HEK293T (cell line): ENCODE measurements at places on chromosomes 2 and 18.

DNA sequence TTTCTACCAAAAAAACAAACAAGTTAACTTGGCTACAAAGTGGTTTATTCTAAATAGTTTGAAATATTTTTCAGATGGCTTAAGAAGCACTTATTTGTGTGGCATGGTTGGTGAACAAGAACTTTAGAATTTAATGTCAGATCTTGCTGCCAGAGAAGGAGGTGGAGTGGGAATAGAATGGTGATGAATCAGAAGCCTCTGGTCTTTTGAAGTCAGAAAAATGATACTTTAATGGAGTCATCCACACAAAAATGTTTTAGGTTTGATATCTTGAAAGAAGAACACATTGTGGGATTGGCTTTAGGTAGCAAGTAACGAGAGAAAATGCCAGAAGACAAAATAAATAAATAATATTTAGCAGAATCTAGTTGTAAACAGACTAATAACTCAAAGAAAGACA lies 243.1 kb upstream of the FANCL start:
- no peak for DNase-seq

GRCh38 chr2:216717491-216717901 lies 22.1 kb upstream of the IGFBP5 start:
- DNase-seq = no peak

DNA sequence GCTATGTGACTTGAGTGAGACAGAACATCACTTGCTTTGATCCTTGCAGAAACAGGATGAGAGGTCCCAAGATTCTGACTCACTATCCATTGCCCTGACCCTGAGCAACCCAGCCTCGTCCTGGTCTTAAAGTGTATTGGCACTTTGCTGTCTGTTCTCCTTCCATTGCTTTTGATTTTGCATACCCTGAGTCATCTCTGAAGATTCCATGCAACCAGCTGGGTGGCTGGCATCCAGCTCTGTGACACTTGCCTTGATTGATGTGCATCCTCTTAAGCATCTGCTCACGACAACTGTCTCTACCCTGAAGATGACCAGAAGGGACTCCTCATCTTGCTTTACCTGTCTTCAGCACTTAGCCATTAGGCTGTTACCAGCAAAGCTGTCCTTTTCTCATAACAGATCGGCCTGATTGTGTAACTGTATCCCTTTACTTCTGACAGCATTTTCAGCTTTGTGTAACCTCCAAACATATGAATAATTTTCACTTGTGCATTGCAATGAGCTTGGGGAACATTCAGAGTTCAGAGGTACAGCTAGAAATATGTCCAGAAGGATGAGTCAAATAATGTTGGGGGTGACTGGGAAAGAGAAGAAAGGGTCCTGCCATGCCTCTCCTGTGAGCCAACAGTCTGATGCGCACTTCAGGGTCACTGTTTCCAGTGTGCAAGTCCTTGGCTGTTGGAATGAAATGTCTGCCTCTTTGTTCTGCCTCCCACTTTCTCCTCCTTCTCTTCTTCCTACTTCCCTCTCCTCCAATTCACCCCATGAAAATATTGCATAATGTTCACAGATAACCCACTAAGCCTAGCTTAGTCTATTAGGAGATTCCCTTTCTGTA lies 249.7 kb upstream of the OSR1 start:
- DNase-seq = no peak

- DNase-seq = no peak
Measured at GRCh38 chr2:30561349-30561748, 114.3 kb downstream of the LCLAT1 start.

- DNase-seq = no peak
Measured at GRCh38 chr2:236257575-236257974, 6.6 kb downstream of the ASB18 start.

DNA sequence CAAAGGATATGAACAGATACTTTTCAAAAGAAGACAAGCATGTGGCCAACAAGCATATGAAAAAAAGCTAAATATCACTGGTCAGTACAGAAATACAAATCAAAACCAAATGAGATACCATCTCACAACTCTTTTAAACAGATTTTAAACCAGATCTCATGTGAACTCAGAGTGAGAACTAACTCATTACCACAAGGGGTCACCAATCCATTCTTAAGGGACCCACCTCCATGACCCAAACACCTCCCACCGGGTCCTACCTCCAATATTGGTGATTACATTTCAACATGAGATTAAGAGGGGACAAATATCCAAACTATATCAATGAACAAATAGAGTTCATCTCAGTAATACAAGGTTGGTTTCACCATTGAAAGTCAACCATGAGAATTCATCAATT lies 319.8 kb upstream of the GULP1 start:
- no peak for DNase-seq

- no peak for DNase-seq
Measured at GRCh38 chr2:184849516-184849915, 251.2 kb downstream of the ZNF804A start.

GRCh38 chr2:36650031-36650829 lies 46.3 kb upstream of the VIT start:
- DNase-seq = peak; percentile 10

DNA sequence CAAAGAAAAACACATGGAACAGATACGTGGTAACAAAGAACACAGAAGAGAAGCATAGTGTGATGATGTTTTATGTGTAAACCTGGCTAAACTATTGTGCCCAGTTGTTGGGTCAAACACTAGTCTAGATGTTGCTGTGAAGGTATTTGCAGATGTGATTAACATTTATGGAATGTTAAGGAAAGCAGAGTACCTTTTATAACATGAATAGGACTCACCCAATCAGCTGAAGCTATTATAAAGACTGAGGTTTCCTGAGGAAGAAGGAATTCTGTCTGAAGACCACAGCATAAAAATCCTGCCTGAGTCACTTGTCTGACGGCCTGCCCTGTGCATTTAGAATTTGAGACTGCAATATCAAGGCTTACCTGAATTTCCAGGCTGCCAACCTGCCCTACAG lies 253.1 kb downstream of the DYM start:
- no peak for DNase-seq

DNA sequence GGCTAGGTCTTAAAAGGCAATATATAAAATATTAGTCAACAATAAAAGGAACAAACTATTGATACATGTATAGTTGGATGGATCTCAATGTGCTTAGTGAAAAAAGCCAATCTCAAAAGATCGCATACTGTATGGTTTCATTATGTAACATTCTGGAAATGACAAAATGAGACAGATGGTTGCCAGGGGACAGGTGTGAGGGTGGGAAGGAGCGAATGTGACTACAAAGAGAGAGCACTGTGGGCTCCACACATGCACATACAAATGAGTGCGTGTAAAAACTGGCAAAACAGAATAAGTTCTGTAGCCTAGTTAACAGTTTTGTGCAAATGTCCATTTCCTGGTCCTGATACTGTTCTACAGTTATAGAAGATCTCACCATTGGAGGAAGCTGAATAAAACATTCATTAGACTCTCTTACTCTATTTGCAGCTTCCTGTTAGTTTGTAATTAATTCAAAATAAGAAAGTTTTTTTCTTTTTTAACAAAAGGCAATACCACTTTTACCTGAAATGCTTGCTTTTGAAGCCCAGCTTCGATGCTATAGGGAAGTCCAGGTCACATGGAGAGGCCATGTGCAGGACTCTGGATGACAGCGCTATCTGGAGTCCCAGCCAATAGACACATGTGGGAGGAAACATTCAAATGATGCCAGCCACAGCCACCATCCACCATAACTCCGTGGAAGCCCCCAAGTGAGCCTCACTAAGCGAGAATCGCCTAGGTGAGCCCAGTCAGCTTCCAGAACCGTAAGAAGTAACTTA lies 21.0 kb upstream of the C2orf80 start:
- no peak for DNase-seq

DNA sequence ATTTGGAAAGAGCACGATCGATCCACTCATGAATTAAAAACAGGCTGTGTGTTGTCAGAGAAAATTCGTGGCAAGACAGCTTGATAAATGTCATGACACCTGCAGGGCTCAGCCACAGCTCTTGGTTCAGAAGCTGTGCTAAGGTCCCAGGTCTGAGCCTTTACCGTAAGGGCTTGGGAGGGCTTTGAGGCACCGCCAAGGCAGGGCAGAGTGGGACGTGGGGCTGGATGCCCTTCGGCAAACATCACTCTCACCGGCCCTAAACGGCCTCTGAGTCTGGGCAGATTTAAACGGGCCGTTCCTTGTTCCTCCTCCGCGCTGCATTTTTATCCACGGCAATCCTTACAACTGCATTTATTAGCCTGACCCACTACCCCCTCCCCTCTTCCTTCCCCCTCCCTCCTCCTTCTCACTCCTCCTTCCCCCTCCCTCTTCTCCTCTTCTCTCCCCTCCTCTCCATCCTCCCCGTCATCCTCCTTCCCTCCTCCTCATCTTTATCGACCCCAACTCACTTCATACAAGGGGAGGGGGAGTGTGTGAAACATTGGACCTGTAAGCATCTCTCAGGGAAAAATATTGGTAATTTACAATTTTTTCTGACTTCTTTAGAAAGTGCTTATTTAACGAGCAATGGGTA lies 33.9 kb downstream of the MBP start:
- DNase-seq = no peak

- DNase-seq = no peak
Measured at GRCh38 chr2:668000-668398, 9.2 kb downstream of the TMEM18 start.

DNA sequence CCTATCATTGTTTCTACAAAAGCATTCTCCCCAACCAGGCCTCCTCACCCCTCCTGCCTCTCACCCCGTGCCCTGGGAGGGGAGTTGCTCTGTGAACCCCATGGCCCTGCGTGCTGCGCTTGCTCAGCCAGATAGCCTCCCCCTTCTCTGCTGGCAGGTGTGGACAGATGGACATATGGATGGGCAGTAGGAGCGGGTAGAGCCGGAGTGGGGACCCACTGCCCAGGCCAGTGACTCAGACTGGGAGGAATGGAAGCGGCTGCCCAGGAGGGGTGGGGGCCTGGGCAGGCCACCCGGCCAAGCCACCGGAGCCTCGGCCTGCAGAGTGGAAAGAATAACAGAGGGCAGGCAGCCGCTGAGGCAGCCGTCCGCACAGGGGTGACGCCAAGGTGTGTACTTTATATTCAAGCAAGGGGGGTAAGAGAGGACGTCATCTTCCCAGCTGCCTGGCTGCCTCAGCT lies 8.7 kb downstream of the CYP26B1 start:
- DNase-seq = no peak

- no peak for DNase-seq
Measured at GRCh38 chr2:241007880-241008710, 9.7 kb downstream of the SNED1 start.

GRCh38 chr2:205766779-205767359 lies 84.6 kb downstream of the NRP2 start:
- DNase-seq = peak; percentile 61

GRCh38 chr2:175887776-175888175 lies 114.3 kb downstream of the LNPK start:
- no peak for DNase-seq

GRCh38 chr2:169715379-169716237 lies 18.0 kb upstream of the KLHL23 start:
- no peak for DNase-seq

DNA sequence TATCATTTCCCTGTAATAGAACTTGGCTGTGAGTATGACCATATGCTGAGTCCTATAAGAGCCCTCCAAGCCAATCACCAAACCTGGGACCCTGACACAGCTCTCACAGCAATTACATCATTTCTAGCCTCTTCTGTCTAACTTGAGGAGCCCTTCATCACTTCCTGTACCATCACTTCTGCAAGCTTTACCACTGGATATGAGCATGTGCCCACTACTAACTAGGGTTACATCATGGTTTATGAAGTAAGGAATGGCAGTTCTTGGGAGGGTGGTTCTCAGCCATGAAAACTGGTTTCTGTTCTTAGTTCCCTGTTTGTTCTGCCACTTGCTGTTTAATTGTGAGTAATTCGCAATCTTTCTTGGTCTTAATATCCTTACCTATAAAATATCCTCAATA lies 31.0 kb upstream of the EPB41L3 start:
- DNase-seq = no peak

DNA sequence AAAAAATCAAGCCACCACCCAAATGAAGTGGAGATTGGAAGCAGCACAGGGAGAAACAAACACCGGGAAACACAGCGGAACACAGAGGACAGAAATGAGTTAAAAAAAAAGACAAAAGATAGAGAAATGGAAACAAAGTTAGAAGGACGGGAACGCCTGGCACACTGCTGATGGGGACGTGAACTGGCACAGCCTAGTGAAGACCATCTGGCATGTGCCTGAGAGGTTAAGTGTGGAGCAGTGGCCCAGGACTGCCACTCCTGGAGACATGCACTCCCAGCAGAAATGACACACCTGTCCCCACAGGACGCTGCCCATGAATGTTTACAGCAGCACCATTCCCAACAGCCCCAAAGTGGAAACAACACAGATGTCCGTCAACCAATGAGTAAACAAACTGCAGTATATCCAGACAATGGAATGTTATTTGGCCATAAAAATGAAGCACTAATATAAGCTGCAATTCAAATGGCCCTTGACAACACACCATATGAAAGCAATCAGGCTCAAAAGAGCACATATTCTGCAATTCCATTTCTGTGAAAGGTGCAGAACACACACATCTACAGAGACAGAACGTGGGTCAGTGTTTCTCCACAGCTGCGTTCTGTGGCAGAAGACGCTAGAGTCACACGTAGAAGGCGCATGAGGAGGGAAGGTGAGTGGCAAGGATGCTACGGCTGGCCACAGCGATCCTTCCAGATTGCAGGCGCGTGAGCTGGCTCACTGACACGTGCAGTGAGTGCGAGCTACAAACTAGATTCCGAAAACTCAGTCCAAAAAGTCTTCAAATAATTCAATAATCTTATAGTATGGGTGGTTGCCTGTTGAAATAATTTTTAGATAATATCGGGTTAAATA lies 24.6 kb downstream of the THAP4 start:
- DNase-seq = no peak

- DNase-seq = no peak
Measured at GRCh38 chr2:219455581-219455980, 20.9 kb downstream of the SPEG start.

DNA sequence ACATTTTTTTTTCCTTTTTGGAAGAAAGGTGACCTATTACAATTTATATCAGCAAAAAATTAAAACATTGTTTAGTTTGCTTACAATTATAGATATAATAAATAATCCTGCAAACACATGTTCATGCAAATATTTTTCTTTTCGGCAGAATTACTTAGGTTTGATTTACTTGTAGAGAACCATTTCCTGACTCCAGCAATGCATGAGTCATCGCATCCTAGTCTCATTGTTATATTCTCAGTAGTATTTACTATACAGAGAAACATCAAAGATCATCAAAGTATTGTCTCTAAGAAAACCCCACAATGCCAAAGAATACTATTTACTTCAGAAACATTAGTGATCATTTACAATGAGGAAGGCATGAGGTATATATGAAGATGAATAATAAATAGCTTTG lies 40.4 kb upstream of the MTIF2 start:
- DNase-seq = no peak
